Activated CD8-positive, alpha-beta memory T cell treated with anti-CD3 and anti-CD28 coated beads, Interleukin-2, amount 10 ng/mL, durations not matched to agents 7 days and 5 days (primary cell): ENCODE measurements at places on chromosomes 5 and 9.

DNA sequence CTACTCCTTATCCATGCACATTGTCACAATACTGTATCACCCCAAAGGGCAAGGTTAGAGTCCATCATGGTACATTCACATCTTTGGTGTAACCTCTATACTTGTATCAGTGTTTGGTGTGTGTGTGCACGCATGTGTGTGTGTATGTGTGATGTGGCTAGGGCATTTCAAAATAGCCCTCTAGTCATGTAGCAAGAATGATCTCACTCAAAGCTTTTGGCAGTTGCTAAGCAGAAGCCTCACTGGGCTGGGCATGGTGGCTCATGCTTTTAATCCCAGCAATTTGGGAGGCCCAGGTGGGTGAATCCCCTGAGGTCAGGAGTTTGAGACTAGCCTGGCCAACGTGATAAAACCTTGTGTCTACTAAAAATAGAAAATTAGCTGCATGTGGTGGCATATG lies 245.3 kb downstream of the ADGRV1 start:
- no peaks in the 10 kb centered on the region for H3K4me1 ChIP-seq
- no peak for DNase-seq
- H3K36me3 ChIP-seq: no peaks in the 10 kb centered on the region
- H3K4me3 ChIP-seq: no peak overlapping the region
- H3K27ac ChIP-seq: no peak overlapping the region
- H3K27me3 ChIP-seq: peaks cover 6% of the 10 kb centered on the region

DNA sequence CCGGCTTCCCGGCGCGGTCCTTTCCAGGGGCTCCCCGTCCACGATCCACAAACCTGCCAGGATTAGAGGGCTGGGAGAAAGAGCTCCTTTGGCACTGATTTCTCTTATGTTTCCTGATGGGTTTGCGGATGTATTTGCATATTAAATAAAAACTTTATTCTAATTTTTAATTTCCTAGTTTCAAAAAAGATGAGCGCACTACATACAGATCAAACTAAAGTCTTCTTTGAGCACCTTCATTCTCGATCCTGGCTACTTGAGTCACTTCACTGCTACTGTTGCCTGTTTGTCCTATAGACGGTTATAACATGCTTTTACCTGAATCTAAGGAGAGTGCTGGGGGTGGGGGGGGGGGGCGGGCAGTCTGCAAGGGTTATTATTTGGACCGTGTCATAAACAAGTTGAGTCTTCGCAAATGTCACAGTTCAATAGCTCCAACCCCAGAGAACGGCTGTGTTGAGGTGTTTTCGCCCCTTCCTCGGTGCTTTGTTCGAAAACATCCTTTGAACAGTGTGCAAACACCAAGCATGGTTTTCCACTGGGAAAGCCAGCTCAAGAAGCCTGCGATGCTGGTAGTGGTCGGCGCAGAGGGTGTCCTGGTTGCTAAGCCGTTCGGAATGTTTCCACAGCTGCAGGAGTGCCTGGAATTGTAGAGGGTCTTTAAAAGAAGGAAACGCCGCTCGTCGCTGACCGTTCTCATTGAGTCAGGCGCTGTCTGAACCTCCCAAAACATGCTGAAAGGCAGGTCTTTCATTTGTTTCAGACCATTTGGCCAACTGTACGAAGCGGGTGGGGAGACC lies 1.1 kb upstream of the STK10 start:
- no peak overlapping the region for H3K27ac ChIP-seq
- H3K4me3 ChIP-seq: peak overlapping the region; percentile 94
- H3K27me3 ChIP-seq: peaks cover 4% of the 10 kb centered on the region
- no peak for DNase-seq

DNA sequence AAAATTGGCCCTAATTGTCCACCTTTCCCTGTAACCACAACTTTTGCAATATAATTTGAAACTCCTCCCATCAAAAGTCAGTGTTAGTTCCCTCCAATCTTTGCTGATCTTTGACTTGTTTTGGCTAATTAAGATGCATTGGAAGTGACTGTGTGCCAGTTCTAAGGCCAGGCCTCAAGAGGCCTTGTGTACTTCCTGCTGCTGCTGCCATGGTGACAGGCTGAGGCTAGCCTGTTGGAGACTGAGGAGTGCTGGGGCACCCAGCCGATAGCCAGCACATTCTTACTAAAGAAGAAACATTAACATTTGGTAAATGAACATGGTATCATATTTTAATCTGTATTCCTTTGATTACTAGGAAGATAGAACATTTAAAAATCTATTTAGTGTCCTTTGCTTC lies 86.5 kb downstream of the SREK1 start:
- H3K4me3 ChIP-seq: no peak overlapping the region
- H3K4me1 ChIP-seq: peaks cover 8% of the 10 kb centered on the region
- no peak for DNase-seq
- H3K36me3 ChIP-seq: no peaks in the 10 kb centered on the region
- H3K27me3 ChIP-seq: no peaks in the 10 kb centered on the region

DNA sequence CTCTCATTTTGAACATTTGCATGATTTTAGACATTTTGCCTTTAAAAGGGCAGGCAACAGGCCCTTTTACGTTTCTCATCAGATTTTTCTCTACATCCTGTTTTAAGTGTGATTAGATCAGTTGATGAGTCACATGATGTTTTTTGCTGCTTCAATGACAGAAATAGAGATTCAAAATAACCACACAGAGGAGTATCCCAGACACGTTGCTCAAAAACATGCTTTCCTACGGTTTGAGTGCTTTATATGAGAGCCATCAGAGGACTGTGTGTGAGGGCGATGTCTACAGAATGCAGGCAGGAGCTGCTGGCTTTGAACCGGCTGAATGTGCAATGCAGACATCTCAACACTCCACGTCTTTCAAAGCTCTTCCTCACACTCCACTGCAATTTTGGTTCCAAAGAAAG lies 42.1 kb downstream of the OTULIN start:
- H3K27ac ChIP-seq: peak overlapping the region; percentile 96
- H3K4me3 ChIP-seq: peak overlapping the region; percentile 61
- DNase-seq: peak; percentile 59

DNA sequence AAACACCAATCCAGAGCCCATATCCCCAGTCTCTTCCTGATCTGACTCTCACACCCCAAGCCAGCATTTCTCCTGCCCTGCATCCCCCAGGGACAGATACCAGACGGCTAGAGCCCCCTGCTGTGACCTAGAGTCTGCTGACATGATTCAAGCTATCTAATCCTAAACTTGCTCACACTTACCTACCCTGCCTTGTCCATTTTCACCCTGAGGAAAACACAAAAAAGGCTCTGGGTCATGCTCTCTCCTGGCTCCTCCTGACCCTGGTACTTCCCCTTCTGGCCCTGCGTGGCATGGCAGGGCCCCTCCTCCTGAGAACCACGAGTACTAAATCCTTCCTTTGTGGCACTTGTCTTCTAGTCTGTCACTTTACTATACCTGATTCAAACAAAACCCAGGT lies 2.8 kb upstream of the ARRDC1 start:
- H3K4me3 ChIP-seq: peak overlapping the region; percentile 13
- H3K4me1 ChIP-seq: peaks cover 23% of the 10 kb centered on the region
- no peaks in the 10 kb centered on the region for H3K27me3 ChIP-seq
- DNase-seq: no peak
- no peak overlapping the region for H3K27ac ChIP-seq

DNA sequence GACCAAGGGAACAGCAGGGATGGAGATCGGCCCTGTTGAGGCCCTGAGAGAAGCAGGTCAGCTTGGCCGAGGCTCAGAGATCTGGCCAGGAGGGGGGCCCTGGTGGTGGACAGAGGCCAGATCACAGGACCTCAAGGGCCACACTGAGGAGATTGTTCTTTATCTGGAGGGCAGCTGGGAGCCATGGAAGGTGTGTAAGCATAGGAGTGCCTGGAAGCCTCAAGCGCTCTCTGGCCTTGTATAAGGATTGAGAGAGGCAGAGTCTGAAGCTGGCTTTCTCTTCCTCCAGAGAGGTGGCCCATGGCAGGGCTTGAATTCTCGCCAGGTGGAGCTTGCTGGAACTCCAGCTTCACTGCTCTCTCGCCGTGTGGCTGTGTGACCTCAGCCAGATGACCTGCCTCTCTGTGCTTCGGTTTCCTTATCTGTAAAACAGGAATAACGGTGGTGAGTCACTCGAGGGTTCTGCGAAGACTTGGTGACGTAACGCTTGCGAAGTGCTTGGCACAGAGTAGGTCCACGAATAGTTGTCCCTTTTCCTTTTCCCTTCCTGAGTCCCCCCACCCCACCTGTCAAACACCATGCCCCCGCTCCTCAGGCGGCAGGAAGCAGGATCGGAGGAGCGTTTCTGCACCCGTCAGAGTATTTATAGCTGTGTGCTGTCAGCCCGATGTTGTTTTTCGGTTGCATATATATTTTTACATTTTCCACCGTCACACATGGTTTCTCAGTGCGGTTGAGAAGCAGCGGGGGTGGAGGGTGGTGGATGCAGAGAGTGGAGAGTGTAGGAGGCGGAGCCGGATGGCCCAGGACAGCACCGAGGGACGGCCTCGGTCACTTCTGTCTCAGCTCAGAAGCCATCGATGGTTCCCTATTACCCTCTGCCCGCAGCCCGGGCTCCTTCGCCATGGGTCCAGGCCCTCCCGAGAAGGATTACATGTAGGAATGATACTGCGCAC lies 17.0 kb upstream of the CRB2 start:
- peak; percentile 87 for DNase-seq
- no peaks in the 10 kb centered on the region for H3K36me3 ChIP-seq
- H3K27ac ChIP-seq: peak overlapping the region; percentile 97
- peaks cover 36% of the 10 kb centered on the region for H3K4me1 ChIP-seq
- no peaks in the 10 kb centered on the region for H3K27me3 ChIP-seq

GRCh38 chr5:102700120-102700831 lies 54.8 kb upstream of the PAM start:
- H3K36me3 ChIP-seq: no peaks in the 10 kb centered on the region
- no peak overlapping the region for H3K4me3 ChIP-seq
- no peak for DNase-seq
- H3K4me1 ChIP-seq: no peaks in the 10 kb centered on the region
- no peak overlapping the region for H3K27ac ChIP-seq
- H3K27me3 ChIP-seq: peaks cover 13% of the 10 kb centered on the region

DNA sequence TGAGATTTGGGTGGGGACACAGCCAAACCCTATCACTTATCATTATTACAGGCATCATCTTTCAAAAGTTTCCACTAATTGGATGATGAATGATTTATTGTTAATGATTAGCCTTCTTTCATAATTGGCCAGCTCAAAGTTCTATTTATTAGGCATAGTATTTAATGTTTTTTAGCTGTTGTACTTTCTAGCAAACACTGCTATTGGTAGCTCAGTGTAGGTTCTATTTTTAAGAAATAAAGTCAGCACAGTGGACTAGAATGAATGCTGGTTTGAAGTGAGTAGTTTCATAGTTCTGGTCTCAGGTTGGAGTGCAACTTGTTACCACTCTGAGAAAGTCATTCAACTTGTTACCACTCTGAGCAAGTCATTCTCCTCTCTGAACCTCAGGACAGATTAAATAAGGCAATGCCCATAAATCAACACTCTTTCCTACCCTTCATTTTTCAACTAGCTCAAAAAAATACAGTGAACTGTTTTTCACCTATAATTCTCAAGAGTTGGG lies 46.9 kb downstream of the JAKMIP2 start:
- DNase-seq: no peak
- no peaks in the 10 kb centered on the region for H3K27me3 ChIP-seq
- no peak overlapping the region for H3K27ac ChIP-seq
- no peak overlapping the region for H3K4me3 ChIP-seq
- H3K36me3 ChIP-seq: no peaks in the 10 kb centered on the region

GRCh38 chr9:75873712-75874111 lies 16.8 kb upstream of the PCSK5 start:
- no peak overlapping the region for H3K27ac ChIP-seq
- no peaks in the 10 kb centered on the region for H3K36me3 ChIP-seq

GRCh38 chr9:32928145-32928763 lies 73.2 kb downstream of the APTX start:
- H3K27me3 ChIP-seq: peaks cover 5% of the 10 kb centered on the region
- no peak overlapping the region for H3K27ac ChIP-seq
- H3K4me1 ChIP-seq: no peaks in the 10 kb centered on the region
- no peaks in the 10 kb centered on the region for H3K36me3 ChIP-seq

DNA sequence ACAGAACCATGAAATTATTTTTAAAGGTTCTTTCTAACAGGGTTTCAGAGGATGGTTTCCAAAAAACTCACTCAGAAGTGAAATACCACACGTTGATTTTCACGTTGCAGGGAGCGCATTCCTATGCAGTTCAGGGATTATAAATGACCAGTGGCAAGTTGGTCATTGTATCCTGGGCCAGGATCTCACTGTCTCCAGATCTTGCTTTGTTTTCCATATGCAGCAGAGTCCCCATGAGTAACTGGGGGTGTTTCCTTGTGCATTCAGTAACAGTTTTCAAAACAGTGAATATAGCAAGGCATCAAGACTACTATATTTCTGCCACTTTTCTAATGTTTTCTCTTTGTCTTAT lies 1064.9 kb upstream of the DMAC1 start:
- H3K4me1 ChIP-seq: no peaks in the 10 kb centered on the region
- H3K4me3 ChIP-seq: no peak overlapping the region
- H3K27ac ChIP-seq: no peak overlapping the region
- peaks cover 13% of the 10 kb centered on the region for H3K27me3 ChIP-seq
- H3K36me3 ChIP-seq: no peaks in the 10 kb centered on the region

DNA sequence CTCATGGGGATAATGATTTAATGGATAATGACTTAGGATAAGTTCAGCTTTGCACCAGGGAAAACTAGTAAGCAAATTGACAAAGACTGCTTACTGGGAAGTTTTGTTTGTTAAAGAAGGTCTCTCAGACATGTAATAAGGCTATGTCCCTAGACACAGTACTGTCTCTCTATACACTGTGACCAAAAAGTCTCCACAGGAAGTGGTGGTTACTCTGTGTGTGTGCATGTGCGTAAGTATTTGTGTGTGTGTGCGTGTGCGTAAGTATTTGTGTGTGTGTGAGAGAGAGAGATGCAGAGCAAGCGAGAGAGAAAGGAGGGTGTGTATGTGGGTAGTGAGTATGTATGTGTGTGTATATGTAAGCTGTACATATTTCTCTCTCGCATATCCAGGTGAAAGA lies 229.6 kb downstream of the GLIS3 start:
- no peak overlapping the region for H3K27ac ChIP-seq
- peaks cover 17% of the 10 kb centered on the region for H3K27me3 ChIP-seq
- no peak overlapping the region for H3K4me3 ChIP-seq
- no peaks in the 10 kb centered on the region for H3K4me1 ChIP-seq
- H3K36me3 ChIP-seq: no peaks in the 10 kb centered on the region

DNA sequence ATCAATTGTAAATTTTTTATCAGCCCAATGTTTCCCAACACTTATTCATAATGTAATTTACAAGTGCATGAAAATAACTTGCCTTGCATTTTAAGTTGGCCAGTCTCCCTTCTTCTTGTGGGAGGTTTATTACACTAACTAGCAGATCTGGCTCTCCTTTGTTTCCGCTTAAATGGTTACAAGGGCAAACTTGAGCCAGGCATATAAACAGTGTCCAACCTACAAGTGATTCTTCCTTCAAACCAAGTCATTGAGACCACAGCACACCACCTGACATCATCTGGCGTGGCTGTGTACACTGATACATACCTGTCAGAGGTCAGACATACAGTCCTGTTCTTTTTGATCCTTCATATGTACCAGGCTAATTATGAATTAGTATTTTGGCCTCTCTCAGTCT lies 80.1 kb downstream of the ALDH1A1 start:
- no peak overlapping the region for H3K27ac ChIP-seq
- H3K4me3 ChIP-seq: no peak overlapping the region
- no peak for DNase-seq
- H3K36me3 ChIP-seq: no peaks in the 10 kb centered on the region
